Stimulated activated CD4-positive, alpha-beta T cell treated with anti-CD3 and anti-CD28 coated beads, Interleukin-15, amount 100 ng/mL, for 1 hour (primary cell): ENCODE measurements at places on chromosomes 5 and 9.

DNA sequence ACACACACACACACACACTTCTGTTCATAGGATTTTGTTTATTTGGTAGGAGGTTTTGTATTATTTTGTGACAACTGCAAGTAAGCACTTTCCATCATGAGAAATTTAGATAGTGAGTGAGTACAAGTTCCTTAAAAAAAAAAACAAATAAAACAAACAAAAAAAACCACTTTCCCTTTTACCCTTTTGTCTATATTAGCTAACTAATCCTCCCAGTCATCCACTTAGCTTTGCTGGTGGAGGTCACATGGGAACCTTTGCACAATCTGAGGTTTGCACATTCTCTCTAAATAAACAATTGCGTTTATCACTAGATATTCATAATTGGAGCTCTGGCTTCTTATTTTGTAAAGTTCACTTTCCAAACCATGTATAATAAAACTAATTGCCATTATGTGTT, 6.8 kb downstream of the ITGA1 start:
- DNase-seq = no peak

DNA sequence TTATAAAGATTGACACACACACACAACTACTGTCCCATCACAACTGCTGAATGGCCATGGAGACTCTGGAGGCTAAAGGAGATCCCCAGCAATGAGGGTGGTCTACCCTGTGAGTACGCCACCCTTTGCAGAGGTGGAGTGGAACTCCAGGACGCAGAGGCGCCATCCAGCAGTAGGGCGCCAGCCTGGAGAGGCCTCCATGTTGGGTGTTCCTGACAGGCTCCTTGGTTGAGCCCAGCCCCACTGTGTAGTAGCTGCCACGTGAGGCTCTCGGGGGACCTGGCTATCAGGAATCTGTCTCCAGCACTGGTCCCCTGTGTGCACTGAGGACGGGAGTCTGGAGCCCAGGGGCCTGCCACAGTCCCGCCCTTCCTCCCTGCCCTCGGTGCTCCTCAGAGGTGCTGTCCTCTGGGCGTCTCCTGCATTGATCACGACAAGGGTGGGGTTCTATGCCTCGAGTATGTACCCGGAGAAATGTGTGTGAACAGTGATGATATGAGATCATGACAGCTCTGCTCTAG, 72.3 kb downstream of the DAP start:
- no peak for DNase-seq

DNA sequence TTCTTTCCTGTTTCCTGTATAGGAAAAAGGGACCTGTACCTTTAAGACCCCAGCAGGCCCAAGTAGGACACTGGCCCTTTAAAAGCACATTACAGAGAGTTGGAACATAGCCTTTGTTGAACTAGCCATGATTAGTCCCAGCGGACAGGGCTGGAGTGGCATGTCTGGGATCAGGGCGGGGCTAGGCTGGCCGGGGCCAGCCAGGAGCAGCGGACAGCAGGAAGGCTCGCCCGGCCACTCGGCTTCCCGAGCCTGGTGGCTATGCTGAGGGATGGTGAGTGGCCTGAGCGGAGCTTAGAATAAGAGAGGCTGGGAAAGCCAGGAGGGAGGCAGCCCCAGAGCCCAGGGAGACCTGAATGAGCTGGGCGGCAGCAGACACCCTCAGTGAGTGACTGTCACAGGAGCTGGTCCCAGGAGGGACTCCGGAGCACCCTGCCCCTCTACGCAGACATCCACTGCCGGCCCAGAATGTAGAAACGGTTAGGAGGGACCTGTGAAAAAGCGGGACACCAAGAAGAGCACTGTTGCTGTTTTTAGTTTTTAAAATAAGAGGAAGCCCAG, 92.1 kb downstream of the DAB2IP start:
- DNase-seq = no peak

DNA sequence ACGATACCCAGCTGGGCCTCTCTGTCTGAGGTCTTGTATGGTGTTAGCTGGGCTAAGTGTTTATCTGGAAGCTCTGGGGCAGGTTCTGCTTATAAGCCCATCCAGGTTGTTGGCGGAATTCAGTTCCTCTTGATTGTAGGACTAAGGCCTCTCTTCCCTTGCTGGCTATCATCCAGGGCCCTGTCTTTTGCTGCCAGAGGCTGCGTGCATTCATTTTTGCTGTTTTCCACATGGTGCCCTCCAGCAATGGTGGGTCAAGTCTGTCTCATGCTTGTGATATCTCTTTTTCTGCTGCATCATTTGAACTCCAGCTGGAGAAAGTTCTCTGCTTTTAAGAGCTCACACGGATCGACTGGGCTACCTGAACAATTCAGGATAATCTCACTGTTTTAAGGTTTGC, 105.7 kb upstream of the ZNF618 start:
- DNase-seq = no peak
